ENCODE measurements at places on chromosomes 7 and 10. TPM values are rescaled to one million over a fixed set of nuclear protein-coding genes. Genes with fewer than 3 reads are reported as not detected.

Gene PNLIP
- 0.39 TPM for polyA plus RNA-seq

Gene CYP2C19
- polyA plus RNA-seq, result not detected

Gene CNPY1
- not detected for polyA plus RNA-seq

Gene NXPH1
- not detected for polyA plus RNA-seq

- DNase-seq, result no peak
Observed at GRCh38 chr7:45704683-45705016, 130.5 kb downstream of the ADCY1 start.

DNA sequence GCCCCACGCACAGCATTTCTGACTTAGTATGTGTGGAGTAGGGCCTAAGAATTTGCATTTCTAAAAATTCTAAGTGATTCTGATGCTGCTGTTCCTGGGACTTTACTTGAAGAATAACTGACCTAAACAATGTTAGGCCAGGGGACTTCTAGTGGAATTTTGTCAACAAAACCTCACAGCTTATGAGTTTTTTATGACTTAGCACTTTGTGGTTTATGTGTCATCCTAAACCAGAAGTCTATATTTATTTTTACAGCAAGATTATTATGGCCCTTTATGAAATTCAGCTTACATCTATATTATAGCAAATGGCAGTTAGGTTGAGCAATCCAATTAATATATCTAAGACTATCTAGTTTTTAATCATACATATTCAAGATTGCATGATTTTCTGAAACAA, 24.6 kb upstream of the BET1 start:
- DNase-seq, result no peak

GRCh38 chr7:70775570-70776156, 356.3 kb upstream of the GALNT17 start:
- DNase-seq, result no peak

- no peak for DNase-seq
Observed at GRCh38 chr7:67432536-67433234, 436.1 kb downstream of the TYW1 start.

GRCh38 chr10:76884673-76885275, 752.8 kb downstream of the KCNMA1 start:
- no peak for DNase-seq

- peak; percentile 54 for DNase-seq
Observed at GRCh38 chr10:59517341-59517899, 155.1 kb upstream of the FAM13C start.

DNA sequence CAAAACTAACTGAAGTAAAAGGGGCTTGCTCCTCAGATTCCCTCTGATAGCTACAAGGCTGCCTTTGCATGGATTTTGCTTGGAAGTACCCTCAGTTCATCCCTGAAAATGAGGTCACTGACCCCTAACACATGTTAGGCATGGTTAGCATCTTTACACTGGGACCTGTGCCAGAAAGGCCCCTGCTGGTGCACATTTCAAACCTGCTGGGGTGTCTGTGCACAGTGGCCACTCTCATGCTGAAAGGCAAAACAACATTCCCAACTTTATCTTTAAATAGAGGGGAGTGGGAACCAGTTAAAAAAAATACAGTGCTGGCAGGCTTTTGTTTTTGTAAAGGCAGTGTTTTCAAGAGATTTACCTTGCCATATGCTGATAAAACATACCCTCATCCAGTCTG, 99.1 kb downstream of the ANK3 start:
- no peak for DNase-seq

GRCh38 chr7:33870120-33870519, 35.2 kb upstream of the BMPER start:
- no peak for DNase-seq

- DNase-seq, result no peak
Observed at GRCh38 chr7:24898691-24899090, 81.3 kb downstream of the OSBPL3 start.

DNA sequence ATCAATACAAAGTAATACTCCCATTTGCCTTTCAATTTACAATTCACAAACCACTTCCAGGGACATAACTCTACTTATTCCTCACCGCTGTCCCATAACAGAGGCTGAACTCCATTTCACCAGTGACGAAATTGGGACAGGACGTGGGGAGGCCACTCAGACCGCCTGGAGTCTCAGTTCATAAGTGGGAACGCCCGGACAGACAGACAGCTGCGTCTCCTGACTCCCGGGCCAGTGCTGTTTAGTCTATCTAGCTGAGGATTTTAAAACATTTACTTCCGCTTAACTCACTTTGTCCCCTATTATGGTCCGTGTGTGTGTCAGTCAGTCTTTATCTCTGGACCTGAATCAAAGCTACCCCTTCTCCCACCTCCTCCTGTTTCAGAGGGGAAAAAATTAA, 67.4 kb upstream of the ZNF438 start:
- peak; percentile 41 for DNase-seq

DNA sequence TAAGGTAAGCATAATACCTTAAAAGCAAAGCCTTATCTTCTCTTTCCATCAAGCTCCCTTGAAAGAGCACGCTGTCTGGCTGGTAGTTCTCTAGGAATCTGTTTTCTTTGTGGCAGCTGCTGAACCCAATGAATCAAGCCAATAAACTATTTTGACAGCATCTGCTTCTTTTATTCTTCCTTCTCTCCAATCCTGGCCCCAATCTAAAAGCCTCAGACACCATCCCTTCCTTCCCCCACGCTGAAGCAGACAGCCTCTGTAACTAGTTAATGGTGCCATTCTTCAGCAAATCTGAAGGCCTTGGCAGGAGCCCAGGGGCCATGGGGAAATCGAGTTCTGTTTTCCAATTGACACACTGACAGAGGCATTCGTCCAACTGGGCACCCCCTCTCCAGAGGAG, 186.6 kb upstream of the LYZL1 start:
- no peak for DNase-seq

- DNase-seq, result no peak
Observed at GRCh38 chr7:17212188-17212587, 86.3 kb upstream of the AHR start.

DNA sequence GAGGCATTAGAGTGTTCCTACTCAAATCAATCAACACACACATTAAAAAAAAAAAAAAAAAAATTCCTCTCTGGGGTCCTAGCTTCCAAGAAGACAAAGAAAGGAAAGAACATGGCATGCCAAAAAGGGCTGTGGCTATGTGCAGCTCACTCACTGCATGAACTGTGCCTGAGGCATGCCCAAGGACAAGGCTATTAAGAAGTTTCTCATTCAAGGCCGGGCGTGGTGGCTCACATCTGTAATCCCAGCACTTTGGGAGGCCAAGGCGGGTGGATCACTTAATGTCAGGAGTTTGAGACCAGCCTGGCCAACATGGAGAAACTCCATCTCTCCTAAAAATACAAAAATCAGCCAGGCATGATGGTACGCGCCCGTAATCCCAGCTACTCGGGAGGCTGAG, 41.9 kb upstream of the PPP3CB start:
- no peak for DNase-seq

GRCh38 chr10:122034149-122034756, 45.3 kb downstream of the TACC2 start:
- DNase-seq, result no peak

DNA sequence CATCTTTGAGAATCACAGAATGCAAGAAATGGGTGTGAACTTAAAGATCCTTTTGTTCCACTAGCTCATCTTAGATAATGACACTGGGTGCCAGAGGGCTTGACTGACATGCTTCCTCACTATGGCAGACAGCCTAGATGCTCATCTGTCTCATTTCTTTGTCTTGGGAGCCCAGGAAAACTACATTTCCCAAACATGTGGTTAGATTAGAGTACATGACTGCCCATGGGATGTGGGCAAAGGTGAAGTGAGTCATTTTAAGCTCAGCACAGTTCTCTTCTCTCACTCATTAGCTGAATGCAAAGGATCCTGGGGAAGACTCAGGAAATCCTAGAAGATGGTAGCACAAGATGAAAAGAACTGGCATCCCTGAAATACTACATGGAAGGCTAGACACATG, 32.5 kb upstream of the TBX20 start:
- DNase-seq, result no peak

- no peak for DNase-seq
Observed at GRCh38 chr10:10865913-10866312, 151.8 kb upstream of the CELF2 start.

GRCh38 chr7:21383227-21384220, 44.4 kb upstream of the SP4 start:
- DNase-seq, result no peak

GRCh38 chr7:45646996-45647825, 73.0 kb downstream of the ADCY1 start:
- no peak for DNase-seq

- DNase-seq, result no peak
Observed at GRCh38 chr10:88794731-88795130, 7.8 kb upstream of the LIPM start.

GRCh38 chr10:98030093-98030821, at the start of gene CRTAC1:
Gene CRTAC1 (minus strand): TSS chr10:98030621. CDS start chr10:98030472, 149 bp downstream.
- peak; percentile 44 for DNase-seq

DNA sequence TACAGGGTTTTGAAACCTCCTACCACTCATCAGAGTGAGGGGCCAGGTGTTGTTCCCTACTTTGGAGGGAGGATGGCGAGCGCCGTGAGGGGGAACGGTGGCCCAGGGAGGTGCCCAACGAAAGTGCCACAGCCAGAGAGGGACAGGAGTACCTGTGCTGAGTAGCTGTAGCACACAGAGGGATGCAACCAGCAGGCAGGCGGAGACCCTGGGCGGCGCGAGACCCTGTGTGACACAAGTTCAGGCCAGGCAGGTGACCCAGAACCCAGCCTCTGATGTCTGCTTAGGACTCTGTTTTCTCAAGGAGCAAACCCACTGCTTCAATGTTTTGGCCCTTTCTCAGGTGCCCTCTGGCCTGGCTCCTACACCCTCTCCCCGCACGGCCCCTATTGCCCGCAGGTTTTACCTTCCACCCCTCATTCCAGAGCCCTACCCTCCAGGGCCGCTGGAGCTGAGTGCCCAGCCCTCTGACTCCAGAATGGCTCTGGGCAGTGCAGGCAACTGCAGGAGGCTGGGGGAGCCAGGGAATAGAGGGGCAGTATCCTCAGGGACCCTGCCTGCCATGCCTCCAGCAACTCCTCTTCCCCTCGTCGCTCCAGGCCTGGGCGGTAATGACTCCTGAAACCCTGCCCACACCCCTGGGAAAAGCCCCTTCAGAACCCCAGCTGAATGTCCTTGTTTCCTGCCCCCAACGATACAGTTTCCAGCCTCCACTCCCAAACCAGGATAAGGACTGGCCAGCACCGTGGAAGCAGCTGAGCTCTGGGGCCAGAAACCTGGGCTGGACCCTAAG, 164.1 kb upstream of the RHEB start:
- no peak for DNase-seq

DNA sequence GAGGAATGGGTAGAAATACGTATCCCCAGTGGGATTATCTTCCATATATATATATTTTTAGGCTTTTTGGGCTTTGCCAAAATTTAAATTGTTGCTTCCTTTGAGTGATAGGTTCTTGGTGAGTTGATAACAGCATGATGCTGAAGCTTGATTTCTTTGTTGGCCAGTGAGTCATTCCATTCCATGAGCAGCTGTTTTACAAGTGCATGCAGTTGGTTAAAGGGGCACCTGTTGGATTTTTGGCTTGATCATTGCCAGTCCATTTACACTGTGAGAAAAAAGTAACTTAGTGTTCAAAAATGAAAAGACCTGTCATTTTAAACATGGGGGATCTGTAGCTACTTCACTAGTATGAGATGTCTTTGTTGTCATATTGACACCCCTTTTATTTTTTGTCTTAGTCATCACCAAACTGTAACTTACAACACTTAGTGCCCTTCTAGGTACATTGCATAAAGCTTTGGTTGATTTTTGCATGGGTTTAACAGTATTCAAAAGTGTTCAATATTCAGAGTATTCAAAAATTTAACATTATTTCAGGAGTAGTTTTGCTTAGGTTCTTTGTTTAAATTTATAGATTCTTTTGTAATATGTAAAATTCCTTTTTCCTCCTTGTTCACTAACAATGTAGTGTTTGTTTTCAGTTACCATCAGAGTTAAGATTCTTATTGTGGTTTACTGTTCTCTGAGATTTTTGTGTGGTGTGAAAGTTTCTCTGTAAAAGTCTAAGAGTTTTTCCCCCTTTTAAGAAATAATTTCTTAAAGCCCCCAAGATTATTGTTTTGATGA, 8.8 kb downstream of the AKAP9 start:
- no peak for DNase-seq

DNA sequence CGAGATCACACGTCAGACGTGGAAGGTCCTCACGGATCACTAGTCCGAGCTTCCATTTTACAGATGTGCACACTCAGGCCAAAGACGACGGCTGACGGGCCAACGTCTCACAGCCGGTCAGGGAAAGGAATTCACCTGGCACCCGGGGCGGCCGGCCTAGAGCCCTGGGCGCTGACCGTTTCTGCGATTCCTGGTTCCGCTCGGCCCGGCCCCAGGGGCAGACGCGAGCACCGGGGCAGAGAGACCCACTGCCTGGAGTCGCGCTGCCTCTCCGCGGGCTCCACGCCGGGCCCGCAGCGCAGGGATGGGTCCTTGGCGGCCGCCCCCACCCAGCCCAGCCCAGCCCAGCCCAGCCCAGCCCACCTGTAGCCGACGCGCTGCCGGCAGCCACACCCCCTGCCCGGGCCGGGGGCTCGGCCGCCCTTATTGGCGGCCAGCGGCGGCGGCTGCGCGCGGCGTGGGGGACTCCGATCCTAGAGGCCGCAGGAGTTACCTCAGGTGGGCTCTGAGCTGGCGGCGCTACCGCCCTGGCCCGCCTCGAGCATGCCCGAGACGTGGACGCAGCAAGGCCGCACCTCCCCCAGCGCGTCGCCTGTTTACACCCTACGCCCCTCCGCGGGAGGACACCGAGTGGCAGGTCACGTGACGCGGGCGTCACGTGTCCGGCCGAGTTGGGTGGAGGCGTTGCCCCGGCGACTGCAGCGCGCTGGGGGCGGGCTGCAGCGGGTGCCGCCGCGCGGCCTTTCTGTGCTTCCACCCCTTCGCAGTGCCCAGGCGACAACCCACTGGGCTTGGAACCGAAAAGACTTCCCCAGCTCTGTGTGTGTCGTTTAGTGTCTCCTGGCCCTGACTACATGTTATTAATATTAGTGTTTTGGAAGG, 78.1 kb downstream of the ZFAND4 start:
- peak; percentile 96 for DNase-seq

DNA sequence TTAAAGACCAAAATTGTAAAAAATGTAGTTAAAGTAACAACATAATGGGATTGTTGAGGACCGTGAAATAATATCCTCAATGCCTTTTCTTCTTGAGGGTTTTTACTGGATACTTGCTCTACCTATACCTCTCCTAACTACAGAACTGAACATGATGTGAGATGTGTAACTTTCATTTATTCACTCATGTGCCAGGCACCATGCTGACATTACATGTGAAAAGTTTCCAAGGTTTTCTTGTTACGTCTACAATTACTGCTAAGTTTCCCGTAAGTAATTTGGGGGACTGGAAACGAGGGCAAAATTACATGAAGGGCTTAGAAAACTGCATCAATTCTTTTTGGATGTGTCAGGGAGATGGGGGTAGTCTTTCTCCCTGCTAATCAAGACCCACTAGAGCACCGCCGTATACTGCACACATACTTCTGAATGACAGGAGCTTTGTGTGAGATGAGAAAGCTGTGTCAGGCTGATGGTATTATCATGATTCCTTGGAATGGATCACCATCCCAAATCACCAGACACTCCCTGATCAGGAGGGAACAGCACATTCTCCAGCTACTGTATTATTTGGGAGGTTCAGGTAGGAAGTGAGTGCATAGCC, 41.8 kb downstream of the PTPRZ1 start:
- DNase-seq, result no peak

All from hindlimb muscle (tissue), 1 donor.